ENCODE measurements at places on chromosomes 16 and 17.

GRCh38 chr17:43338886-43339516 is 59.8 kb upstream of the ARL4D start:
- DNase-seq = peak; percentile 52

DNA sequence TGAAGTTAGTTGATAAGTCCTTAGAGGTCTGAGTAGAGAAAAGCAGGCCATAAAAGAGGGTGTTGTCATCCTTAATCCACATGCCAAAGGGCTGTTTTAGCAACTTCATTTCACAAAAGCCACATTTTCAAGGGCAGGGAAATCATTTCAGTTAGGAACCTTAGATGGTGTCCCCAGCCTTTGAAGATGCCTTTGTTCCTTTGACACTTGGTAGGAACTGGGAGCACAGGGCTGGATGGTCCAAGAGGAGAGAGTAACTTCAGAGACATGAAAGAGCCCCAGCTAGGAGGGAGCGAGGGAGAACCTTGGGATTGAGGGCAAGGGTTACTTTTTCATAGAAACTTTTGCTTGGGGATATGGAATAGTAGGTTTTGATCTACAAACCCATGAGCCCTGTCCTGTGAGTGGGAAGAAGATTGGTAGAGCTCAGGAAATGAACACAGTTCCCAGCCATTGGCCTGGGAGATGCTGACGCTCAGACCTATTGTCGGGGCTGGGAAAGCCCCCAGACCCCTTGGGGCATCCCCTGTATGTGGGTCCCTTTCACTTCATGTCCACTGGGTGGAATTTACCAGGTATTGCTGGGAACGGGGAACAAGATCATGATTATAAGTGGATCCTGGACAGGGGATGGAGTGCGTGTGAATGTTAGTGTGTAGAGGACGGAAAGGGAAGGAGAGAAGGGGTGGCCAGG is 18.9 kb downstream of the MSI2 start:
- no peak for DNase-seq

GRCh38 chr16:80986557-80986956 is 20.1 kb downstream of the CMC2 start:
- DNase-seq = no peak

- DNase-seq = no peak
Measured at GRCh38 chr17:77772899-77773358, 185.6 kb upstream of the TNRC6C start.

GRCh38 chr17:50834429-50835300 is 721 bp upstream of the WFIKKN2 start:
- DNase-seq = peak; percentile 27

GRCh38 chr17:36846410-36847292 is 90.6 kb upstream of the LHX1 start:
- DNase-seq = no peak
